Activated T-cell treated with anti-CD3 and anti-CD28 coated beads, Interleukin-2, amount 50 U/mL, for 72 hours (primary cell): ENCODE measurements at places on chromosomes 6 and 20.
A peak's percentile ranks its signal among the peaks of the same experiment; 100 is the strongest.

DNA sequence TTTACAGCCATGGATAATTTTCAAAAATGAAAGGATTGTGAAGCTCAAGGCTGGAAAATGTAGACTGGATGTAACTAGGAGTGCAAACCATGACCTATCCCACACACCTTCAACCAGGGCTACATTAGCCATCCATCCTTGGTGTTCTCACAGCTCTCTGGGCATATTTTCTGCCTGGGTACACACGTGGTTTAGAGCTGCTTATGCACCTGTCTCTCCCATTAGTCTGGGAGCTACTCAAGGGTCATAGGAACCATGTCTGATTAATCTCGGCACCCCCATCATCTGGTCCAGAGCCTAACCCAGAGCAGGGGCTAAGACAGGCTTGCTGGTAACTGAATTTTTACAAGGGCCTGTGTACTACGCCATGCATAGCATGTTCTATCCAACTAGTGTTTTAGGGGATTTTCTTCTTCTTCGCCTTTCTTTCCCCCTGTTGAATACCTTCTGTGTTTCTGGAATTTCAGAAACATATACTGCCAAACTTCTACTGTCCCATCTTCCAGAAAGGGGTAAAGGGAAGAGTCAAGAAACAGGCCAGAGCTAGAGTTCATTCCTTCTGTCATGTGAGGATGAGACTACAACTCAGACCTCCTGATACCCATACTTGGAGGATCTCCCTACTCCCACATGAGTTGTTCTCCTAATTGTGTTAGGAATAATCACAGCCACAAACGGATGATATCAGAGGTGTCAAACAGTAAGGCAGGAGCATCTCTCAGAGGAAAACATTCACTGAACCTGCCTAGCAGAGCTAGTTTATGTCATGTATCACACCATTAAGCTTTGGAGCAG, 25.4 kb upstream of the FAM83C start:
- H3K27ac ChIP-seq: peak overlapping the region; percentile 32
- H3K36me3 ChIP-seq: no peaks in the 10 kb centered on the region
- peaks cover 59% of the 10 kb centered on the region for H3K4me1 ChIP-seq
- no peaks in the 10 kb centered on the region for H3K27me3 ChIP-seq
- no peak for DNase-seq

GRCh38 chr20:32909896-32910571, 51.3 kb downstream of the EFCAB8 start:
- no peak overlapping the region for H3K4me3 ChIP-seq
- H3K27ac ChIP-seq: no peak overlapping the region
- H3K36me3 ChIP-seq: peaks cover 2% of the 10 kb centered on the region
- H3K27me3 ChIP-seq: no peaks in the 10 kb centered on the region
- H3K4me1 ChIP-seq: no peaks in the 10 kb centered on the region

GRCh38 chr6:46972531-46972930, 50.8 kb upstream of the ADGRF5 start:
- H3K4me3 ChIP-seq: no peak overlapping the region
- H3K36me3 ChIP-seq: no peaks in the 10 kb centered on the region
- peaks cover 8% of the 10 kb centered on the region for H3K27me3 ChIP-seq

- H3K4me1 ChIP-seq: peaks cover 78% of the 10 kb centered on the region
- no peak for DNase-seq
- peak overlapping the region; percentile 97 for H3K4me3 ChIP-seq
- H3K27me3 ChIP-seq: no peaks in the 10 kb centered on the region
- H3K36me3 ChIP-seq: peaks cover 6% of the 10 kb centered on the region
- peak overlapping the region; percentile 99 for H3K27ac ChIP-seq
Measured at GRCh38 chr6:4018924-4019236, 60.1 kb downstream of the FAM217A start.

DNA sequence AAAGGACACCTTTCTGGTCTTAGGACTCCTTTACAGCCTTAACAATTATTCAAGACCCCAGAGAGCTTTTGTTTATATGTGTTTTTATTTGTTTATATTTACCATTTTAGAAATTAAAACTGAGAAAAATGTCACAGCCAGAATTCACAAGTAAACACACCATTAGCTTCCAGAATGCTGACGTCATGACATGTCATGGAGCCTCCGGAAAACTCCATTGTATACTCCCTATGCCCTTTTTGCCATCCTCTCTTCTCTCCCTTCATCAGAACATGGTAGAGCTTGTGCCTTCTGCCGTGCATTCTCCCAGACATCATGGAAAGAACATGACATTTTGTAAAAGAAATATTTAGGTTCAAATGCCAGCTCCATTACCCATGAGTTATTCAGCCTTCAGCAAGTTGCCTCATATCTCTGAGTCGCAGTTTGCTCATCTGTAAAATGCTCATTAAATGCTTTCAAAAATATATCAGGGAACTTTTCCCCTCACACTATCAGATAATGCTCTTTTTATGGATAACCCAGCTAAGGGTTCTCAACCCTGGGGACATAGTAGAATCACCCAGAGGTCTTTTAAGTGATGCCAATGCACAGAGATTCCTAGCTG, 27.8 kb downstream of the TNFAIP3 start:
- H3K27ac ChIP-seq: peak overlapping the region; percentile 51
- no peak for DNase-seq
- H3K4me1 ChIP-seq: peaks cover 8% of the 10 kb centered on the region
- no peaks in the 10 kb centered on the region for H3K27me3 ChIP-seq
- no peak overlapping the region for H3K4me3 ChIP-seq

- peaks cover 5% of the 10 kb centered on the region for H3K27me3 ChIP-seq
- no peak overlapping the region for H3K4me3 ChIP-seq
- H3K4me1 ChIP-seq: no peaks in the 10 kb centered on the region
- no peak for DNase-seq
- H3K27ac ChIP-seq: no peak overlapping the region
Measured at GRCh38 chr6:39565956-39566355, 159.3 kb downstream of the KIF6 start.

DNA sequence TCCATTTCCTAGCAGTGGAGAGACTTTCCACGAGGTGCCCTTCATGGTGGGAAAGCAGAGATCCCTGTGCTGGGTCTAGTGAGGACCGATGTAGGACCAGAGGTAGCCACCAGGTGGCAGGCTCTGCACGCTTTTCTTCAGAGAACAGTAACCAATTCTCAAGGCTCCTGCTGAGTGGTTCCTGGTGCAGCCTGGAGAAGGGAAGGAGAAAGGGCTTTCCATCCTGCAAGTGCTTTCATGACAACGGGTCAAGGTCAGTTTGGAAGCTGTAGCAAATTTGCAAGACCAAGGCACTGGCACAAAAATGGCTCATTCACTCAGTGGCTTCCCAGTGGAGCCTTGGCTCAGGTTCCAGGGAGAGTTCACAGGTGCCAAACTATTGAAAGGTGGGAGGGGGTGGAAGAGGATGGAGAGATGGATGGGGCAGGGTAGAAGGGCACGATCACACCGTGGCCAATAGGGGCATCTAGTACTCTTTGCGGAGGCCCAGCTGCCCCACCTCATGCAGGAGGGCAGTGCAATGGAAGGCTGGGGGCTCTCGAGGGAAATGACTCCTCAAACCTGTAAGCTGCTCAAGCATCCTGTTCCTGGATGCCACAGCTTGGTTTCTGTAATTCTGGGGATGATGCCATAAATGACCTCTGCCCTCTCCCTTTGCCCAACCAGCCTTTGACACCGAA, 25.5 kb upstream of the KCNK16 start:
- DNase-seq: peak; percentile 66
- no peaks in the 10 kb centered on the region for H3K4me1 ChIP-seq
- no peak overlapping the region for H3K4me3 ChIP-seq
- no peak overlapping the region for H3K27ac ChIP-seq
- H3K27me3 ChIP-seq: peaks cover 8% of the 10 kb centered on the region

GRCh38 chr6:149190224-149190831, 127.2 kb upstream of the TAB2 start:
- H3K4me3 ChIP-seq: no peak overlapping the region
- peak; percentile 38 for DNase-seq
- peaks cover 37% of the 10 kb centered on the region for H3K4me1 ChIP-seq
- peak overlapping the region; percentile 26 for H3K27ac ChIP-seq
- H3K36me3 ChIP-seq: peaks cover 21% of the 10 kb centered on the region
- no peaks in the 10 kb centered on the region for H3K27me3 ChIP-seq

GRCh38 chr6:22807818-22808217, 238.5 kb downstream of the HDGFL1 start:
- no peaks in the 10 kb centered on the region for H3K36me3 ChIP-seq
- H3K4me3 ChIP-seq: no peak overlapping the region
- no peak for DNase-seq
- no peaks in the 10 kb centered on the region for H3K4me1 ChIP-seq

DNA sequence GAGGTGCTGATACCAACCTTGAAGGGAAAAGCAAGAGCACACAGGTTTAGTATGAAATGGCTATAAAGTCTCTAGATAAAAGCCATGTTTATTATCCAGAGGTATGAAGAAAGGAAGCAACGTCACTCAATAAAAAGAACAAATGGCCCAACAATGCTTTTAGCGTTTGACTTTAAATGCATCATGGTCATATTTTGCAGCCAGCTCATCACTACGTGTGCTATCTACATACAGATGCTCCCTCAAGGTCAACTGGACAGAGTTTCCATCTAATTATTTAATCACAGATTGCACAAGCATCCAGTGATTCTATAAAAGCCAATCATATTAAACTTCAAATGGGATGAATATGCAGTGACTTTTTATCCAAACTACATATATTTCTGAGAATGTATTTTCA, 127.6 kb upstream of the SYNDIG1 start:
- no peaks in the 10 kb centered on the region for H3K27me3 ChIP-seq
- DNase-seq: no peak
- no peaks in the 10 kb centered on the region for H3K4me1 ChIP-seq

DNA sequence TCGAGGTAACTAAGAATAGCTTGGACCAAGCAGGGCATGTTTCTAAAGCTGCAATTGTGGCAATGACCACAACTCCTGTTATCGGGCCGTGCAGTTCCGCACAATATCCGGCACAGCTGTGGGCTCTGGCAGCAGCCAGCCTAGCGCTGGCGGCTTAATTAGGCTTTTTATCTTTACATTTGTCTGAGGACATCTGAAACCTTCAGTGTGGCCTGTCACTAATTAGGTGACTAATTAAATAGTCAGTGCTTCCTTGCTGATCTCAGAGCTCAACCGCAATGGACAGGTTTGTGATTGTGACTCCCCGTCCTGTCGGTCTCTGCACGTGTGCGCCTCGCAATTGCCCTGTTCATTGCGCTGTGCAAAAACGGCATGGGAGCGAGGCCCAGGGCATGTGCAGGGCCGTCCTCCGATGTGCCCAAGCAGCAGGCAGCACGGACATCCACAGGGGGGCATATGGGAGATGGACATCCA, 134.8 kb upstream of the INSM1 start:
- no peak overlapping the region for H3K27ac ChIP-seq
- H3K36me3 ChIP-seq: no peaks in the 10 kb centered on the region
- H3K4me3 ChIP-seq: no peak overlapping the region
- no peaks in the 10 kb centered on the region for H3K4me1 ChIP-seq

DNA sequence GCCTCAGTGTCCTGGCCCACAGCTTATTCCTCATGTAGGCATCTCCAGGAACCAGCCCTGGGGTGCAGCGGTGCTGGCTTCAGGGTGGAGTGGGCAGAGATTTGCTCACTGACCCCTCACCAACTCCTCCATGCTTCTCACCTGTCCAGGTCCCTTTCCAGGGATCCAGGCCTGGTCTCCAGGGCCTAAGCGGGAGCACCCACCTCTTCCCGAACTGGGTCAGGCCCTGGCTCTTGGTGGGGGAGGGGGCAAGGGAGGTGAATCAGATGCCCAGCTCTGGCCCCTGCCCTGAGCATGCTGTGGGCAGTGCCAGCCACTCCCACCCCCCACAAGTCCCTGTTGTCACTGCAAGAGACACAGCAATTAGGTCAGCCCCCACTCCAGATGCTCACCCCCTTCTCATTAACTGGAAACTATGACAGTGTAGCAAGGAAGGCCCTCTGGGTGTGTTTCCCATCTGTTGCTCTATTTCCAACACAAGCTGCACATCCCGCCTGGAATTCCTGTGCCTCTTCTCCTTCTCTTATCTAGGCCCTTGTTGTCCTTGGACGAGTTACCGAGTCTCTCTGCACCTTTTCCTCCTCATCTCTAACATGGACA, 37.0 kb downstream of the MDFI start:
- peaks cover 15% of the 10 kb centered on the region for H3K27me3 ChIP-seq
- H3K4me3 ChIP-seq: no peak overlapping the region
- H3K27ac ChIP-seq: no peak overlapping the region
- H3K36me3 ChIP-seq: no peaks in the 10 kb centered on the region
- DNase-seq: no peak

- DNase-seq: no peak
- no peaks in the 10 kb centered on the region for H3K36me3 ChIP-seq
- no peak overlapping the region for H3K27ac ChIP-seq
- H3K27me3 ChIP-seq: no peaks in the 10 kb centered on the region
- no peak overlapping the region for H3K4me3 ChIP-seq
Measured at GRCh38 chr6:8855411-8855810, 420.1 kb upstream of the SLC35B3 start.

- H3K27ac ChIP-seq: peak overlapping the region; percentile 70
- H3K4me3 ChIP-seq: peak overlapping the region; percentile 76
- H3K4me1 ChIP-seq: peaks cover 25% of the 10 kb centered on the region
- H3K36me3 ChIP-seq: no peaks in the 10 kb centered on the region
- DNase-seq: peak; percentile 6
Measured at GRCh38 chr6:14910692-14911547, 334.9 kb upstream of the JARID2 start.

GRCh38 chr6:5468586-5468985, 207.3 kb downstream of the FARS2 start:
- peaks cover 15% of the 10 kb centered on the region for H3K4me1 ChIP-seq
- no peak for DNase-seq
- H3K36me3 ChIP-seq: no peaks in the 10 kb centered on the region
- H3K27ac ChIP-seq: no peak overlapping the region

DNA sequence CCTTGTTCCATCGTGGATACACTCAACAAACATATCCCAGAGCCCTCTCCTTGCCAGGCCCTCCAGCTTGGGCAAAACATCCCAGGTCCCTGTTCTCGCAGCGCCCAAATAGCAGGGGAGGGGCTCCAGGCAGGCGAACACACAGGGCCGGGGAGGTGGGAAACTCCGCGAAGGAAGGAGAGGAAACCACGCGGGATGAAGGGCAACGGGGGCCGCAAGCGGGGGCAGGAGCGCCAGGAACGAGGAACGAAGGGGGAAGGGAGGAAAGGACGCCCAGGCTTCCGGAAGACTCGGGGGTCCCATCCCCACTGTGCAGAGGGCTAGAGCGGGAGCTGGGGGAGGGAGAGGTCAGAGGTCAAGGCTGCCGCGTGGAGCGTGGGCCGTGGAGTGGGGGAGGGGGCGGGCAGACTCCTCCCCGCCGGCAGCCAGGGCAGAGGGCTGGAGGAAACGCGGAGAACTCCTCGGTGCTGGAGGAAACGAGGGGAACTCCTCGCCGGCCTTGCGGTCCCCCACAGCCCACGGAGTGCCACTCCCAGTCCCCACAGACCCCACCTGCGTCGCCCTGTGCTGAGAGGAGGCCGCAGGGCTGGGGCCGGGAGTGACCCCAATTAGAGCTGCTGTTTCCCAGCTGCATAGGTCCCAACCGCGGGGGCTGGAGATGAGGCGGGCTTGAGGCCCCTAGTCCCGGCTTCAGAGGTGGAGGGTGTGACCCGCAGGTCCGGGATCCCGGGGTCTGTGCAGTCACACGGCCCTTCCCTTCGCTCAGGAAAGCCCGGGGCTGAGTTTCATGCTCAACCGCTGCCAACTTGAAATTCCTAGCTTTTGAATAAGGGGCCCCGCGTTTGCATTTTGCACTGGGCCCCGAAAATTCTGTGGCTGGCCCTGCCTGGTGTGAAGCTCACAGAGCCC, 1.2 kb upstream of the RBM38 start:
- peaks cover 36% of the 10 kb centered on the region for H3K4me1 ChIP-seq
- peak; percentile 67 for DNase-seq
- H3K27me3 ChIP-seq: no peaks in the 10 kb centered on the region
- peaks cover 7% of the 10 kb centered on the region for H3K36me3 ChIP-seq

GRCh38 chr6:143501851-143502250, 9.7 kb downstream of the FUCA2 start:
- DNase-seq: no peak
- H3K27me3 ChIP-seq: no peaks in the 10 kb centered on the region
- H3K4me1 ChIP-seq: peaks cover 24% of the 10 kb centered on the region
- peaks cover 11% of the 10 kb centered on the region for H3K36me3 ChIP-seq
- no peak overlapping the region for H3K27ac ChIP-seq
